Right hindlimb (tissue), 1 donor: ENCODE measurements at places on chromosomes 7 and 10.
A peak's percentile ranks its signal among the peaks of the same experiment; 100 is the strongest.

- no peak for DNase-seq
These were observed 161.5 kb downstream of the SEMA3D start for GRCh38 chr7:85025312-85025756.

GRCh38 chr10:132610071-132610701 is 72.6 kb downstream of the INPP5A start:
- DNase-seq: no peak

- no peak for DNase-seq
These were observed 20.2 kb downstream of the MCU start for GRCh38 chr10:72712136-72712535.

DNA sequence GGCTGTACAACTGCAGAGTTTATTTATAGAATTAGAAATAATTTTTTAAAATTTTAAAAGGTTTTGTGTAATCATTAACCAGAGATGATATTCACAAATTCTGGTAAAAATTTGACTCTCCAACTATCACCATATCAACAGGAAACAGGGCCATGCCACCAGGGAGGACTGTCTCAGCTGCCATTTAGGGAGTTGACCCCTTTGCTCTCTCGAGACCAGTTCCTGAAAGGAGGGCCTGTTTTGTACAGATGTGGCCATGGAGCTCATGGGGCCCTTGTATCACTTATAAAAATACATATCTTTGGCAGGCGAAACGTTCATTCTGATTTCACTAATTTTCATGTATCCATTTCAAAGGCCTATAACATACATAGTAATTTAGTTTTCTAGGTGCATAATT is 20.3 kb downstream of the H2AZ2 start:
- DNase-seq: no peak

DNA sequence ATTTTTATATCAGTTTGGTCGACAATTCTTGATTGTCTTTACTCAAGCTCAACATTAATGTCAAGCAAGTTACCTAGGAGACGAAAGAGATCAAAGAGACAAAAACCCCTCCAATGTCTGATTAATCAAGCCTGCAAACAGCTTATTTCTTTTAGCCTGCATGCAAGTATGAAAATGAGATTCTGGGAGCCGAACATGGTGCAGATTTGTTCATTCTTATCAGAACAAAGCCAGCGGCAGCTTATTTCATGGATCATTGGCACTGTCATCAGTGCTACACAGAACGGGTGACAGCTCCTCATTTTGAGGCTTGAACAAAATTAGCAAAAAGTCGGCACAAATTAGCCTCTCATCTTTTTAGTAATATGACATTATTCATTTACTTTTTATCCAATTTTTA is 26.5 kb downstream of the FAM204A start:
- no peak for DNase-seq

GRCh38 chr7:109376576-109376975 is 806.9 kb downstream of the DNAJB9 start:
- no peak for DNase-seq

GRCh38 chr7:84912993-84913635 is 273.7 kb downstream of the SEMA3D start:
- no peak for DNase-seq

DNA sequence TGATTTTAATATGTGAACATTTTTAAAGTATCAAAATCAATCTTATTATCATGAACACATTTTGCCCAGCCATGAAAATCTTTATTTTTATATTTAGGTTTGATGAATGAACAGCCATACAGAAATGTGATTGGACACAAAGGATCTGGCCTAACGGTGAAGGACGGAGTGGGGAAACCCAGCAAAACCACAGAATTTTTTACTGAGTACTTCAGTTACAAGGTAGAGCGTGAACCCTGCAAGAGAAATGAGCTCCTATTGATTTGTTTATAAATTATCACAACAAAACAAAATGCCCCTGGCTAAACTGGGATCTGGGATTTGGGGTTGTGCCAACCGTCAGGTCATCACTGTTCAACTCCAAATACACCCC is 118.8 kb downstream of the JAZF1 start:
- DNase-seq: no peak

GRCh38 chr7:106514881-106515280 is 146.1 kb downstream of the CCDC71L start:
- no peak for DNase-seq

GRCh38 chr7:150520145-150520544 is 5.5 kb downstream of the GIMAP7 start:
- DNase-seq: no peak

DNA sequence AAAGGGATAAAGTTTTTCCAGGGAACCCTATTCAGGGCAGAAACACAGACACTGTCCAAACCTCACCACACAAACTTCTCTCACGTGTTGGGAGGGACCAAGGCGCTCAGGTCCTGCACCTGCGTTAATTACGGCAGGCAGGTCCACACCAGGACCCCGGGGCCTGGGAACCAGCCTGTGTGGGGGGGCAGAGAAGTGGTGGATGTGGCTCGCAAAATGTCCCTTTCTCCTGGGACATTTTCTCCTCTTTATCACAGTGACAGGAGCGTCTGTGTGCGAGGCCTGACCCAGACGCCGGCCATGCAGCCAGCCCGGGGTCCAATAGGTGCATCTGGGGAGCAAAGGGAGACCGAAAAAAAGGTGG is 73.4 kb upstream of the ZNF722 start:
- no peak for DNase-seq

- DNase-seq: no peak
These were observed 11.7 kb upstream of the PRDX3 start for GRCh38 chr10:119190353-119190752.

- no peak for DNase-seq
These were observed 16.3 kb downstream of the SHH start for GRCh38 chr7:155795951-155796350.

DNA sequence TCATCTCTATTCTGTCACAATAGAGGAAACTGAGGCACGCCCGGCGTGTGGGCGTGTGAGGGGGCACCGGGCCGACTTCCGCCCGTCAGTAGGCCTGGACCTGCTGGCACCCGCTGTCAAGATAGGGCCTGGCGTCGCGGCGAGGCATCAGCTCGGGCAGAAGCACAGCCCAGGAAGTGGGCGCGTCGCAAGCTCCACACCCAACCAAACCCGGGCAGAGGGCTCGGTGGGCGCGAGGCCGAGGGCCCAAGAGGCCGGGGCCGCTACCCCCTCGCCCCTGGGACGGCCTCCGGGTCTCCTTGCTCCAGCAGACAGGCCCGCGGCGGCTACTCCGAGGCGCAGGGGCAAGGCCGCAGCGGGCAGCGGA is 91.2 kb downstream of the SPAG6 start:
- no peak for DNase-seq

- DNase-seq: peak; percentile 12
These were observed 586.4 kb upstream of the SEMA3D start for GRCh38 chr7:85773116-85773728.

DNA sequence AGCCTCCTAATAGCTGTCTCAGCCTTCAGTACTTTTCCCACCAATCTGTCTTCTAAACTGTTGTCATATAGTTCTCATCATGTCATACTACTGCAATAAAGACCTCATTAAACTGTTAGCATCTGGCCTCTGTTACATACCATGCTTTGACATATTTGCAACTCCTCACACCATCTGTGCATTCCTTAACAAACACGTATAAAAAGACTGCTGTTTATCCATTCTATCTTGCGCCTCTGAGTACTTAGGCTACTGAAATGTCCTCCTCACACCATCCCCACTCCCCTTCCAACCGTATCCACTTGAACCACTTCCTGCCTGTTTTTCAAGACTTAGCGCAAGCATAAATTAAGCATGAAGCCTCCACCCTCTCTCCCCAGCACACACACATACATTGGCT is 41.6 kb downstream of the SLC16A9 start:
- no peak for DNase-seq

DNA sequence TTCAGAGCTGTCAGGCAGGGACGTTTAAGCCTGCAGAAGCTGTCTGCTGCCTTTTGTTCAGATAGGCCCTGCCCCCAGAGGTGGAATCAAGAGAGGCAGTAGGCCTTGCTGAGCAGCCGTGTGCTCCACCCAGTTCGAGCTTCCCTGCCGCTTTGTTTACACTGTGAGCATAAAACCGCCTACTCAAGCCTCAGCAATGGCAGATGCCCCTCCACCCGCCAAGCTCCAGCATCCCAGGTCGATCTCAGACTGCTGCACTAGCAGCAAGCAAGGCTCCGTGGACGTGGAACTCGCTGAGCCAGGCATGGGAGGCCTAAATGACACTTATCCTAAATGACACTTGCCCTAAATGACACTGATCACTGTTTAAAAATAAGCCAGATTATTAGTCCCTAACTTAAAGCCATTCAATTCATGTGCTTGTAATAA is 6.8 kb upstream of the ASB15 start:
- DNase-seq: no peak

DNA sequence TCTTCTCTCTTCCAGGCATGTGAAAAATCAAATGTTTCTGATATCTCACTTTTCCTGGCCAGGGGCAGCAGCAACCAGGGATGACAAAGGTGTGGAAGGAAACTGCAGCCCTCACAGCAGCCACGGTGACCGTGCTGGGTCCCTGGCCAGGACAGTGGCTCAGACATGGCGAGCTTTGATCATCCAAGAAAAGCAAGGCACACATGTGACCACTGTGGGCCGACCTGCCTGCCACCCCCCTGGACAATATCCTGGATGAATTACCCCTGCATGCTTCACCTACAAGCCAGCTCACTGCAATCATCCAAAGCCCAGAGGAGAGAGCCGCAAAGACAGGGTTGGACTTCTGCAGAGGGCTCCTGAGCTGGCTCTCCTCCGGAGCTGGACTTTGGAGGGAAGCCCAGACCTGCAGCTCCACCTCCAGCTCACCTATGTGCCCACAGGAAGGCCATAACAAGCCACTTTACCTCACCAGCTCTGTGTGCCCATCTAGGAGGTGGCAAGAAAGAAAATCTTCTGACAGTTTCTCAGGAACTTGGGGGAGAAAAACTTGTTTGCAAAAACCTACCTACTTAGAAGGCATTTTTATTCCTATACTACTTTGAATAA is 2.7 kb downstream of the CHST15 start:
- DNase-seq: no peak

GRCh38 chr7:41809116-41809515 is 106.2 kb upstream of the INHBA start:
- no peak for DNase-seq

DNA sequence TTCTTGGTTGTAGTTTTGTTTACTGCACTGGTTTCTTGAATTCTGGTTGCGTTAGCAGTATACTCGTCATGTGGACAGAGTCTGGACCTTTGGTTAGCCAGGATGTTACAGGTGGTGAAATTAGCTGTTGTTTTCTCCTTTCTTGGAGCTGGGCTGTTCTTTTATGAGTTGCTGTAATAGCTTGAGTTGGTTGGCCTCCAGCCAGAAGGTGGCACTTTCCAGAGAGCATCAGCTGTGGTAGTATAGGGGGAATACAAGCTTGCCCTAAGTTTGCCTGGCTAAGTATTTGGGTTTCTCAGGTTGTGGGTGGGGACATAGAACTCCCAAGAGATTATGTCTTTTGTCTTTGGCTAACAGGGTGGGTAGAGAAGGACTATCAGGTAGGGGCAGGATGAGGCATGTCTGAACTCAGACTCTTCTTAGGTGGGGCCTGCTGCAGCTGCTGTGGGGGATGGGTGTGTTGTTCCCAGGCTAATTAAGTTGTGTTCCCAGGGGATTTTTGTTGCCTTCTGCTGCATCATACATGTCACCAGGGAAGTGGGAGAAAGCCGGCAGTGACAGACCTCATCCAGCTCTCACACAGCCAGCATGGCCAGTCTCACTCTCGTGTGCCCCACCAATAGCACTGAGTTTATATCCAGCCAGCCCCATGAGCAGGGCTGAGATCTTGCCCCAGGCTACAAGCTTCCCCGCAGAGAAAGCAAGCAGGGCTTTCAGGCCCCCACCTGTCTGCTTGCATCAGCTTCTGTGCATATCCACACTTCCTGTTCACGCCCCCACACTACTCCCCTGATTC is 246.7 kb upstream of the TPK1 start:
- no peak for DNase-seq

GRCh38 chr7:2721842-2722241 is 33.8 kb downstream of the AMZ1 start:
- no peak for DNase-seq

GRCh38 chr7:70599446-70600190 is 532.3 kb upstream of the GALNT17 start:
- no peak for DNase-seq

GRCh38 chr7:114148779-114149178 is 230.0 kb upstream of the PPP1R3A start:
- DNase-seq: no peak

GRCh38 chr7:85564861-85565260 is 378.0 kb upstream of the SEMA3D start:
- no peak for DNase-seq

- DNase-seq: no peak
These were observed 336.9 kb upstream of the C7orf33 start for GRCh38 chr7:148253629-148254028.
